ENCODE measurements at places on chromosomes 16 and 17. TPM values are rescaled to one million over a fixed set of nuclear protein-coding genes. Genes with fewer than 3 reads are reported as not detected.

The SEZ6L2 gene
- total RNA-seq = 1.8 TPM

The TMEM132E gene
- total RNA-seq = 0.09 TPM

The RTN4RL1 gene
- 7.6 TPM for total RNA-seq

The KRTAP1-5 gene
- total RNA-seq = not detected

The SDR42E1 gene
- total RNA-seq = 1.4 TPM

The PYY gene
- total RNA-seq = not detected

The CBLN1 gene
- 1.9 TPM for total RNA-seq

The CACNG5 gene
- total RNA-seq = not detected

The ABAT gene
- total RNA-seq = 5.0 TPM

The CHST5 gene
- not detected for total RNA-seq

The HNF1B gene
- not detected for total RNA-seq

The FAM171A2 gene
- 2.4 TPM for total RNA-seq

The HYDIN gene
- total RNA-seq = 0.65 TPM

The TSNAXIP1 gene
- 0.74 TPM for total RNA-seq

The AKTIP gene
- total RNA-seq = 60.4 TPM

The FOXN1 gene
- not detected for total RNA-seq
